ENCODE measurements at places on chromosomes 11 and 22.

DNA sequence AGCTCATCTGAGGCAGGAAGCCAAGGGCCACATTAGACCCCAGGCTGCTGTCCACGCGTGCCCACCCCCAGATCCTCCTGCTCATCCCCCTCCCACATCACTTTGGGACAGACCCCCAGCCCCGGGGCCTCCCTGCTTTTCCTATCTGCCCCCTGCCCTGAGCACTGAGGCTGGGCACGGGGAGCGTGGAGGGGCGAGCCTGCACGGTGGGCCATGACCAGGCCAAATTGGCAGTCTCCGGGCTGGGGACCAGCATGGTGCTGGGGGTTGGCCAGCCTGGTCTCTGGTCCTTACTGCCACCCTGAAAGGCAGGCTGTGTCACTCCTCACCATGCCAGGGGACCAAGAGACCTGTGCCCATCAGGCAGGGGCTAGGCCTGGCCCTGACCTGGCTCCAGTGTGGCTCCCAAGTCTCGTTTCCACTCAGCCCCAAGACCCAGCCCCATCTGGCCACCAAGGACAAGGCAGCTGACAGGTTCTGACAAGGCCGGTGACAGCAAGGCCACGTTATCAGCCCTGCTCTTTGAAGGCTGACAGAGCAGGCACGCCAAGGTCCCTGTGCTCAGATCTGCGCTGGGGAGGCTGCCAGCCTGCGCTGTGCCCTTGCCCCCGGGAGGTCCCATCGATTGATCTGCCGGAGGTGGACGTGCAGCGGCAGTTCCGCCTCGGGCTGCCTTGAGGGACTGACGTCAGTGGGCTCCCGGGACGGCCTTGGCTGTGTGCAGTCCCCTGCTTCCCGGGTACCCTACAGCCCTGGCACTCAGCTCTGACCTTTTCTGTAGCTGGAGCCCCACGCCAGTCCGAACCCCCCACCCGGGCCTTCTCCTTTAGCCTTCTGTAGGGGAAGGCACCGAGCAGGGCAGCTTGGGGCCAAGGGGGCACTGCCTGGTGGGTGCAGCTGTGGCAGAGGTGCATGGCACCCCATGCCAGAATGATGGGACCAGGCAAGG is 3.6 kb downstream of the TNNI2 start:
- no peaks in the 10 kb centered on the region for H3K36me3 ChIP-seq
- H3K4me3 ChIP-seq, result no peak overlapping the region
- no peaks in the 10 kb centered on the region for H3K27me3 ChIP-seq
- H3K4me1 ChIP-seq, result no peaks in the 10 kb centered on the region

DNA sequence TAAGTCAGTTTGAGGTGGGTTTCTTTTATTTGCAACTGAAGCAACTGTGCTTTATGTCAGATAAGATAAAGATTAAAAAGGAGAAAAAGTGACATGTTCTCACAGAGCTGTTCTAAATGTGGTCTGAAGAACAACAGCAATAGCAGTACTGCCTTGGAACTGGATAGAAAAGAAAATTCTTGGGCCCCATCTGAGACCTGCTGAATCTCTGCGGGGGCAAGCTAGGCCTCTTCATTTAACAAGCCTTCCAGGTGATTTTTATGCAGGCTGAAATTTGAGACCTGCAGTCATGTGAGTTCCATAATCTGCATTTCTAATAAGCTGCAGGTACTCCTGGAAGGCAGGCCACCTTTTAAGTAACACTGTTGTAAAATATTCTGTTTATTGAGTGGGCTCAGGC is 91.4 kb upstream of the CTSC start:
- H3K4me1 ChIP-seq, result no peaks in the 10 kb centered on the region
- H3K27me3 ChIP-seq, result no peaks in the 10 kb centered on the region
- H3K4me3 ChIP-seq, result no peak overlapping the region
- no peak overlapping the region for H3K27ac ChIP-seq

DNA sequence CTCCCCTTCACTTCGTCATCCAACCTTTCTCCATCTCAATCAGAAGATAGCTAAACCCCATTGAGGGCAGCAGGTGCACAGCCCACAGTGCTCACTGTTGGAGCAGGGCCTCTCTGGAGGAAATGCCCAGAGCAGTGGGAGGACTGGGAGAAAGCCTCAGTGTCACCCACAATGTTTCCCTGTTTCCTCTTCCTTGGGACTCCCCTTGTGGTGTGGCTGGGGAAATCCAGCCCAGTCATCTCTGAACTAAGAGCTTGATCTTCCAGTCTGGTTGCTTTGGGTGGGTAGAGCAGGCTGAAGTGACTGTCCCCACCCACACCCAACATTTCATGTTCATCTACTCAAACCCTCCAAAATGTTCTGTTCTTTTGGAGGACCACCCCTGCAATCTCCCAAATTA is 29.8 kb upstream of the EED start:
- DNase-seq, result no peak
- no peaks in the 10 kb centered on the region for H3K36me3 ChIP-seq
- H3K27ac ChIP-seq, result no peak overlapping the region
- no peaks in the 10 kb centered on the region for H3K27me3 ChIP-seq

- no peak overlapping the region for H3K4me3 ChIP-seq
- no peak for DNase-seq
- H3K36me3 ChIP-seq, result no peaks in the 10 kb centered on the region
- no peaks in the 10 kb centered on the region for H3K4me1 ChIP-seq
These were observed 13.5 kb upstream of the PTS start for GRCh38 chr11:112212710-112213109.

DNA sequence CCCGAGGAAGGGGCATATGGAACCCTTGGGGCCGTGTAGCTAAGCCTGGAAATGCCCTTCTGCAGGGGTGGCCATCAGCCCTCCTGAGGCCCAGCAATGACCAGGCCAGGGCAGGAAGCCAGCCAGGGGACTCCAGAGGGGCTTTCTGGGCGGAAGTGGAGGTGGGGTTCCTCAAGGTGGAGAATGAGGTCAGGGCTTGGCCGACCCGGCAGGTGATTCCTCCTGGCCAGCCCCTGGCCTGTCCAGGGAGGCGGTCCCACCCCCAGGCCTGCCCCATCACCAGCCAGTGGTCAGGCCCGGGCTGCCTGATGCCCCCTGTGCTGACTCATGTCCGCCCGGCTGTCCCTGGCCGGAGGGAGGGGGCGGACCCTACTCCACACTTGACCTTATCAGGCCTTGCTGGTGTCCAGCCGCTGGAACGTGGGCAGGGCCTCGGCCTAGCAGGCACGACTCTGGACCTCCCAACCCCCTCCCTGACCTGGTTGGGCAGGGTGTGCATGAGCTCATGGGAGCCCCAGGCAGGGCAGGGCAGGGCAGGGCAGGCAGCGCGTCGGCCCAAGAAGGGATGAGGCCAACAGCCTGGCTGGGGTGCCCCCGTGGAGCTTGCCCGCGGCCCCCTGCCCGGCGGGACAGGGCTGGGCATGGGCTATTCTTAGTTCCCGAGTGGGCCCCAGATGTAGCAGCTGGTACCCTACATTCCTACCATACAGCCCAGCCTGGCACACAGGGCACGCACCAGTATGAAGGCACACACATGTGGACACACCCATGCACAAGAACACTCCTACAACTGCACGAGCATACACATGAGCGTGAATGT is 35.9 kb downstream of the RPL3 start:
- H3K27me3 ChIP-seq, result no peaks in the 10 kb centered on the region
- H3K4me3 ChIP-seq, result no peak overlapping the region
- H3K36me3 ChIP-seq, result no peaks in the 10 kb centered on the region

- DNase-seq, result peak; percentile 86
- peaks cover 22% of the 10 kb centered on the region for H3K4me1 ChIP-seq
- no peaks in the 10 kb centered on the region for H3K27me3 ChIP-seq
- no peak overlapping the region for H3K4me3 ChIP-seq
These were observed 84.6 kb downstream of the SWAP70 start for GRCh38 chr11:9748361-9748970.

DNA sequence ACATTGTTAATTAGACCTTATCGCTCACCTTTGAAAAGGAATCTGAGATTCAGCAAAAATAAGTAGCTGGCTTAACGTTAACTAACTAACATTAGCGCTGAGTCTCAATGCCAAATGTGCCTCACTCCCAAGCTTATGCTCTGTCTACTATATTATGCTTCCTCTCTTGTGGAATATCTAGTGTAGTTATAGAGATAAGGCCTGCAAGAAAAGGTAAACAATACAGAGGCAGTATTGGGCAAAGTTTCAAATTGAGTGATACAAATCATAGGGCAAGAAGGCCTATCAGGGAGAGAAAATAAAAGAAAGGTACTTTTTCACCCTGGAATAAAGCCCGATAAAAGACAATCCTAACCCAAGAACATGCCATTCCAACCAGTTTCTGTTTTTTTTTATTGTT is 61.6 kb upstream of the SLC17A6 start:
- H3K4me1 ChIP-seq, result no peaks in the 10 kb centered on the region
- no peak overlapping the region for H3K4me3 ChIP-seq
- no peak overlapping the region for H3K27ac ChIP-seq
- no peaks in the 10 kb centered on the region for H3K27me3 ChIP-seq
- H3K36me3 ChIP-seq, result no peaks in the 10 kb centered on the region
- DNase-seq, result no peak

- no peak overlapping the region for H3K4me3 ChIP-seq
- H3K36me3 ChIP-seq, result no peaks in the 10 kb centered on the region
- H3K4me1 ChIP-seq, result peaks cover 11% of the 10 kb centered on the region
- no peak overlapping the region for H3K27ac ChIP-seq
- DNase-seq, result peak; percentile 85
- no peaks in the 10 kb centered on the region for H3K27me3 ChIP-seq
These were observed 101.0 kb downstream of the PDE2A start for GRCh38 chr11:72573072-72573854.

- H3K4me3 ChIP-seq, result no peak overlapping the region
- no peak overlapping the region for H3K27ac ChIP-seq
- no peaks in the 10 kb centered on the region for H3K36me3 ChIP-seq
- no peak for DNase-seq
These were observed 145.1 kb downstream of the TBC1D22A start for GRCh38 chr22:46907241-46908215.

DNA sequence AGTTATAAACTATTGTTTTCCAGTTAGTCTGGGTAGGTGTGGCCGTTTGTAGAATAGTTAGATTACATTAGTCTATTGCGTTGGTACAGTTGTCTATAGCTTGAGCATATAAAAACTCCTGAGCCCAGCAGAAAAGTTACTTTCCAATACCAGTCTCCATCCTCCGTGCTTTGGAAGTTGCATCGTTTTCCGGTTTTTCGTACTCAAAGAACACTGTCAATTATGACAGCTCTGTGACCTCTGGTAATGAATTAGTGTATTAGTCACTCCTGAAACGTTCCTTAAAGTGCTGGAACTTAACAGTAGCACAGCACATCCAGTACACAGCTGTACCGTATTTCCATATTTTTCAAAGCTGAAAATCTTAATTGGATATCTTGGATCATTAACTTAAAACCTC is 808 bp upstream of the MSANTD2 start:
- peaks cover 24% of the 10 kb centered on the region for H3K4me1 ChIP-seq
- H3K4me3 ChIP-seq, result peak overlapping the region; percentile 87
- H3K27me3 ChIP-seq, result no peaks in the 10 kb centered on the region
- peak overlapping the region; percentile 87 for H3K27ac ChIP-seq

DNA sequence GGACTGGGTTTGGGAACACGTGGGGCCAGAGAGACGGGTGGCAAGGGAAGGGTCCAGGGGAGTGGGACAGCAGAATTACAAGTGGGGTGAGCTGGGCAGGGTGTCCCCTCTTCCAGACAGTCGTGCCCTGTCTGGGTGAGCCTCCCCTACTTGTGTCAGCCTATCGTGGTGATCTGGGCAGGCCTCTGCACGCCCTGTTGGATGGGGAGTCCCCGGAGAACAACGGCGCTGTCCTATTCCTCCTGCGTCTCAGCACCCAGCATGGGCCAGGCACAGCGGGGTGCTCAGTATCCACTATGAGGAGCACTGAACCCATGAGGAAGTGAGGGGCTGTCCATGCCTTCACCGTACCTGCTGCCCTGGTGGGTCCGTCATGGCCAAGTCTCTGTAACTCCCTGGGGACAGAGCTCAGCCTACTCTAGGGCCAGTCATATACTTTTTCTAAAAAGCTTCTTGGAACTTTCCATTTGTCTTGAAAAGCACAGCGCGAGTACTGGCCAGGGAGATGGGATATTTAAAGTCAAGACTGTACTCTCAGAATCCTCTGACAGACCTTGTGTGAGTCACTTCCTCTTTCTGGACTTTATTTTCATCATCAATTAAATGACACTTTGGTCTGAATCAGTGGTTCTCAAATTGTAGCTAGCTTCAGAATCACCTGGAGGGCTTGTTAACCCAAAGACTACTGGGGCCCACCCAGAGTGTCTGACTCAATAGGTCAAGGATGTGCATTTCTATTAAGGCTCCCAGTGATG is 81.7 kb upstream of the NECTIN1 start:
- no peaks in the 10 kb centered on the region for H3K36me3 ChIP-seq
- H3K27me3 ChIP-seq, result peaks cover 12% of the 10 kb centered on the region
- no peak overlapping the region for H3K27ac ChIP-seq
- DNase-seq, result no peak
- no peak overlapping the region for H3K4me3 ChIP-seq
- H3K4me1 ChIP-seq, result no peaks in the 10 kb centered on the region

GRCh38 chr11:80620867-80621266 is 1180.0 kb upstream of the TENM4 start:
- DNase-seq, result no peak
- H3K4me3 ChIP-seq, result no peak overlapping the region
- H3K4me1 ChIP-seq, result no peaks in the 10 kb centered on the region
- no peaks in the 10 kb centered on the region for H3K36me3 ChIP-seq
- no peak overlapping the region for H3K27ac ChIP-seq

GRCh38 chr11:65291613-65292012 is 23.1 kb upstream of the CDC42EP2 start:
- no peaks in the 10 kb centered on the region for H3K27me3 ChIP-seq
- peaks cover 25% of the 10 kb centered on the region for H3K36me3 ChIP-seq
- peak overlapping the region; percentile 89 for H3K27ac ChIP-seq
- DNase-seq, result peak; percentile 74
- H3K4me1 ChIP-seq, result peaks cover 27% of the 10 kb centered on the region
- no peak overlapping the region for H3K4me3 ChIP-seq

GRCh38 chr11:107545101-107545514 is 20.4 kb downstream of the ALKBH8 start:
- peaks cover 15% of the 10 kb centered on the region for H3K4me1 ChIP-seq
- no peaks in the 10 kb centered on the region for H3K27me3 ChIP-seq
- H3K27ac ChIP-seq, result peak overlapping the region; percentile 9
- peak; percentile 39 for DNase-seq
- no peak overlapping the region for H3K4me3 ChIP-seq
